ENCODE measurements at places on chromosomes 6 and 20.

- DNase-seq = no peak
These were observed 855 bp upstream of the WFDC5 start for GRCh38 chr20:45115829-45116228.

DNA sequence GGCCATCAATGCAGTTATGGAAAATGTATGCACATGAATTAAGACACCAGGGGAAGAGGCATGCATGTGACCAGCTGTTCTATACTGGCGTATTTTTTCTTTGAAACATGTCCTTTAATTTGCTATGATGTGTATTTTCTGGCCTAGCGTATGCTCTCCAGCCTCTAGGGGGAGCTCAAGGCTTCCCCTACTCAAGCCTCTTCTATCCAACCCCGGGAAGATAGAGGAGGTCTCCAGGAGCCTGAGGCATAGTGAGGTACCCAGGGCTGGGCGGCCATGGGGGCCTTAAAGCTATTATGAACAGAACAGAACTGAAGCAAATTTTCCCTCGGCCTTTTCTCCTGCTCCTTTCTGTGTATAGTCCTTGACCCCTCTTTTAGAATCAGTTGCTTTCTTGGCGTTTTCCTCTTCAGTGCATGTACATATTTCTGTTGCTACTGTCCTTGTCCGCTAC is 528.9 kb downstream of the MAFB start:
- no peak for DNase-seq

- no peak for DNase-seq
These were observed 19.4 kb upstream of the MYB start for GRCh38 chr6:135161411-135162395.

- no peak for DNase-seq
These were observed 7.2 kb downstream of the ADGRF1 start for GRCh38 chr6:47034926-47035325.

- DNase-seq = no peak
These were observed 99.1 kb downstream of the HIVEP2 start for GRCh38 chr6:142845624-142846458.

- no peak for DNase-seq
These were observed 201.6 kb downstream of the BMP7 start for GRCh38 chr20:57064836-57065235.

GRCh38 chr20:9204979-9205378 is 136.1 kb downstream of the PLCB4 start:
- DNase-seq = no peak

GRCh38 chr20:22776369-22776768 is 192.0 kb upstream of the FOXA2 start:
- DNase-seq = no peak

GRCh38 chr6:29667158-29667557 is 10.3 kb downstream of the MOG start:
- DNase-seq = no peak
